Articular chondrocyte of knee joint (primary cell): ENCODE measurements at places on chromosomes 1 and 21. TPM values are rescaled to one million over a fixed set of nuclear protein-coding genes. Genes with fewer than 3 reads are reported as not detected.

Gene GUCA2B
- not detected in 2 replicates for total RNA-seq

Gene KCNA2
- total RNA-seq: under 0.01 TPM in 1 of 2 replicates, not detected in the other

Gene RBM11
- 0.13 and 0.32 TPM in 2 replicates for total RNA-seq

Gene NLRP3
- under 0.01 and 0.13 TPM in 2 replicates for total RNA-seq

Gene DCDC2B
- total RNA-seq: not detected in 2 replicates

Gene SLAMF9
- 0.65 and 0.86 TPM in 2 replicates for total RNA-seq

Gene LHX8
- total RNA-seq: 0.13 TPM in 1 of 2 replicates, not detected in the other

Gene PSMB2
- total RNA-seq: 21.7 and 22.3 TPM in 2 replicates

Gene SFN
- 0.54 and 0.78 TPM in 2 replicates for total RNA-seq

Gene FCRL6
- total RNA-seq: not detected in 2 replicates

Gene TESK2
- 4.6 and 5.6 TPM in 2 replicates for total RNA-seq

Gene OR10J1
- not detected in 2 replicates for total RNA-seq

Gene NTNG1
- total RNA-seq: 0.26 and 2.7 TPM in 2 replicates

Gene GJA9
- total RNA-seq: 0.13 and 0.22 TPM in 2 replicates

Gene VWA1
- 2.6 and 4.1 TPM in 2 replicates for total RNA-seq

Gene SMPDL3B
- not detected in 2 replicates for total RNA-seq
